ENCODE measurements at places on chromosomes 3 and 15.
A peak's percentile ranks its signal among the peaks of the same experiment; 100 is the strongest.

DNA sequence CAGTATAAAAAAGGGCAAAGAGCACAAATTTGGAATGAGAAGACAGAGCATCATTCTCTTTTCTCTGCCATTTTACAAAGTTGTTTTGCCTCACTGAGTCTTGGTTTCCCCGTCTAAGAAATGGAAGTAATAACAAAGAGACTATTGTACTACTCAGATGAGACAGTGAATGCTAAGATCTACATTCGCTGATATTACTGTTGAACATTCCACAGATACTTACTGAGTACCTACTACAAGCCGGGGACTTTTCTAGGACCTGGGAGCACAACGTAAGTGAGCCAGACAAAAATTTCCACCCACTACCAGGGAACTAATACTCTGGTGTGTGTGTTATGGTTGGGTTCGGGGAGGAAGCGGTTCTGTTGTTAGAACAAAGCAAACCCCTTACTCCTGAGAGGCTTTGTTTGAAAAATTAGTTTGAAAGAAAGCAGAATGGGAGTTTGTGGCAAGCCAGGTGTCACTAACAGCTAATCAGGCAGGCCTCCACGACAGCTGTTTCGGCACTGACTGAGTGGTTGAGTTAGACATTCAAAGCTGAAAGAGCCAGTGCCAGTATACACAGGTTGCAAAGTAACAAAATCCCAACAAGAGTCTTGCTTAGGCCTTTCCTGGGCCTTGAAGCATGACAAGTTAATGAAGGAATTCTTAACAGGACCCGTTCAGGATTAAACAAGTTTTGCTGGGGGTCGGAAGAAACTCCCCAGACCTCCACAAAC, 458.3 kb downstream of the EDEM1 start:
- DNase-seq: no peak

GRCh38 chr3:23863060-23863459, 53.7 kb downstream of the NKIRAS1 start:
- no peak for DNase-seq

GRCh38 chr3:120678331-120678947, 3.6 kb downstream of the HGD start:
- DNase-seq: no peak

DNA sequence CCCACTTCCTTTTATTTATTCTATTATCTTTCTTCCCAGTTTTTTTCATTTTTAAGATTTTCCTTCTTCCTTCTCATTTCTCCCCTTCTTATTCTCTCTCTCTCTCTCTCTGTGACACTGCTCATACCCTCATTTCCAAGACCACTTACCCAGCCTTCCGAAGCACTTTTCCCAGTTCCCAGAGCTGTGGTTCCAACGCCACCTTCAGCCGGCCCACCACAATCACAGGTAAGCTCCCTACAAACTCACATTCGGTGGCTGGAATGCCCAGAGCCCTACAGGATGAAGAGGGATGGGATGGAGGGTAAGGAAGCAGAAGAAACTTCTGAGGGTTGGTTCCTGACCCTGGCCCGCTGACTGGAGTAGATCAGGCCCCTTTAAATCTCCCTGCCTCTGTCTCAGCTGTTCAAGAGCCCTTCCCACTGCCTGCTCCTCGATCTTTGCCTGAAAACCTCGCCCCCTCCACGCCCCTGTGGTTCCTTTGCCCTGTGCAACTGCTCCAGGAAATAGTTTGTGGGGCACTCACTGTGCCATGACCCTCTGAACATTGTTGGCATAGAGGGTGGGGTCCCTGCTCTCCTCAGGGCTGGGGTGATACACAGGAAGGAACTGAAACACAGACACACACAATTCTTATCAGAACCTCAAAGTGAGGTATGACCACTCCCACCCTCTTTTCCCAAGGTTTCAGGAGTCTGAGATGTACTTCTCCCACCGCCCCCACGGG, 4.8 kb downstream of the LPCAT4 start:
- DNase-seq: no peak

- DNase-seq: peak; percentile 76
Measured at GRCh38 chr3:196431181-196432136, 768 bp downstream of the UBXN7 start.

DNA sequence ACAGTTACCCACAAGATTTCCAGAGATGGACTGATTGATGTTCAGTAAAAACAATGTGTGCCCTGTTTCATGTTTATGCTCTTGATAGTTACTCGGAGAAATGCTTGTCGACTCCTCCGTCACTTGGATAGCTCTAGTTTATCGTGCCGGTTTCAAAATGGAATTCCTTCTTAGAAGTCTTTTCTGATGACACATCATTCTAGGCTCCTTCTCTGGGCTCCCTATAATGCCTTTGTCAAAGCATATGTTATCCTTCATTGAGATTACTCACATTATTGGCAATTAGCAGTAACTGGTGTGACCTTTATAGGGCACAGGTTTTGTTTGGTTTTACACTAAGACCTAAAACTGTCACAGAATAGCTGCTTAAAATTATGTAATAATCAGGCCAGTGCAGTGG, 201.8 kb downstream of the CNTN6 start:
- no peak for DNase-seq

DNA sequence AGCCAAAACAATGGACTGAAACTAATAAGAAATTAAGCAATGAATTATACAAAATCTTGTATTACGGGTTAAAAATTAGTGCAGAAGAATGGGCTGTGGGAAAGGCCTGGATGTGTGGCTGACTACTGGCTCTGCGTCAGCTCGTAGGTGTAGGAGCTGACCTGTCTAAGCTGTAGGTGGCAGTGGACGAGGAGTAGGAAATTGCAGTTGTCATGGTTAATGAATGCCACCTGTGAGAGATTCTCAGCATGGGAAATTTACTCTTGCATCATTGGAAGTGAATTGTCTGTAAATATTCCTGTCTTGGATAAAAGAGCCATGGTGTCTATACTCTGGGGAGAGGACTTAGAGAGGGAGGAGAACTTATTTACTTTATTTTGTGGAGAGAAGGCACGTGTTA, 23.4 kb downstream of the CHRNA7 start:
- no peak for DNase-seq

GRCh38 chr3:65549626-65549959, 489.1 kb downstream of the MAGI1 start:
- no peak for DNase-seq

- DNase-seq: no peak
Measured at GRCh38 chr3:144487011-144487410, 515.4 kb downstream of the DIPK2A start.

DNA sequence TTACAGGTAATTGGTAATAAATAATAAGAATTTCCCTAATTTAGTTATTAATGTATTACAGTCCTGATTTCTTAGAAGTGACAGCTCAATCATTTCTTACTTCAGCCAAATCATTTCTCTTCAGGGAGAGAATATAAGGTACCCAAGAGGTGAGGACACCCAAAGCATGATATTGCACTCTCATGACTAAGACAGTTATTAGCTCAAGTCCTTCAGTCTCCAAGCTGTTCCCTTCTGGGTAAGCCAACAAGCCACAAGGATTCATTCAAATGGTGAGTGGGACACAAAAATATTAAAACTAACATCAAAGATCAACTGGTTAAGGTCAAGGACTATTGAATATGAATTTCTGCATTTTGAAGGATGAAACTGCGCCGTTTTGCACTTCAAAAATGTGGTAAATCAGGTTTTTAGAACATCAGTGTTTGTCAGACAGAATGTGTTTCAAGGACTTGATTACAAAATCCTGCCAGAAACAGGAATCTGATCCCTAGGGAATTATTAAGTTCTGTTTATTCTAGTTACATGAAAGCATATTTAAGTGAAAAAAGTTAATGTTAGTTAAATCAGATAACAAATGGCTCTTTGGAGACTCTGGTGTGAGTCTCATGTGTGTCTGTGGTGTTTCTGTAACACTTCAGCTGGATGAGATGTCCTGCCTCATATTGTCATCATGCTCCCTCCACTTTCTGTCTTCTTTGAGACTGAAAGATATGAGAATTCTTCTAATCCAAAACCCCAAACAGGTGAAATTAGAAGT, 101.7 kb upstream of the COL8A1 start:
- DNase-seq: no peak

DNA sequence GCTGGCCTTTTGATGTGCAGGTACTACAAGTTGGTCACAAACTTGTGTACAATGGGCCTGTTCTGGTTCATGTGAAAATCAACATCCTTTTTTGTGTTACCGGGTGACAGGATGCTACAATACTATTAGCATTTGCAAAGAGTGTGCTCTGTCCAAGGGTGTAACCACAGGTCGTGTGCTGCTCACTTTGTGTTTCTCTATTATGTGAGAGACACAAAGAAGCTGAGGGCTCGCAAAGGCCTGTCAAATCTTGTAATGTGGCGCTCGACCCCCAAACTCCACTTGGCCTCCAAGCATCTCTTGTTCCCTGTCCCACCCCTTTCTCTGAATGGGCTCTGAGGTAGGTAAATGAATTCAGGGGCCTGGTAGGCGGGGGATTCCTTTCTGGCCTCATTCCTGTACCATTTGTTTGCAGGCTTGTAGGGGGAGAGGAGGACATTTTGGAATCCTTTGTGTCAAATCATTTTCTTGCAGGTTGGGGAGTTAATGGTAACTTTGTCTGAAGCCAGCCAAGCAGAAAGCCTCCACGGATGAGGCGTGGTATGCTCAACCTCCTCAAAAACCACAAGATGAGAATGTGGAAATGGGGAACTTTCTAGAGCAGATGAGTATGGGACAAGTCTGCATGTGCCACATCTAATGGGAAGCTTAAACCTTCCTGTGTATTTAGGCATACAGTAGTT, 109.1 kb downstream of the OPA1 start:
- DNase-seq: no peak

- no peak for DNase-seq
Measured at GRCh38 chr3:50154476-50154839, 666 bp upstream of the SEMA3F start.

GRCh38 chr3:66464512-66464894, 36.3 kb downstream of the LRIG1 start:
- no peak for DNase-seq

DNA sequence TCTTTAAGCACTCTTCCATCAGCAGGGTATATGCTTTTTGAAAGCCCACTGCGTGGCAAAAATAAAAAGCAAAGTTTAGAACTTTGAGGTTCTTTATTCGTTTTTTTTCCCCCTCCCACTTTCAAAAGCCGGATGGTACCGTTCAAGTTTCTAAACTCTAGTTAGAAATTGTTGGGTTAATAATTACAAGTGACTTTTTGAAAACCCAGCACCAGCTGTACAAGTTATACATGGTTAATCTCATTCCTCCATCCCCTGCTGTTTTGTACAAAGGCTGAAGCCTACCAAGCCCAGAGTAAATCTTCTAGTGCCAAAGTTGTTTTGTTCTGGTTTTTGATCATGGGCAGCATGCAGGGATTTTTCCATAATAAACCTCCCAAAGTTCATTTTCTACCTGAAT, 48.6 kb downstream of the WDR72 start:
- no peak for DNase-seq

DNA sequence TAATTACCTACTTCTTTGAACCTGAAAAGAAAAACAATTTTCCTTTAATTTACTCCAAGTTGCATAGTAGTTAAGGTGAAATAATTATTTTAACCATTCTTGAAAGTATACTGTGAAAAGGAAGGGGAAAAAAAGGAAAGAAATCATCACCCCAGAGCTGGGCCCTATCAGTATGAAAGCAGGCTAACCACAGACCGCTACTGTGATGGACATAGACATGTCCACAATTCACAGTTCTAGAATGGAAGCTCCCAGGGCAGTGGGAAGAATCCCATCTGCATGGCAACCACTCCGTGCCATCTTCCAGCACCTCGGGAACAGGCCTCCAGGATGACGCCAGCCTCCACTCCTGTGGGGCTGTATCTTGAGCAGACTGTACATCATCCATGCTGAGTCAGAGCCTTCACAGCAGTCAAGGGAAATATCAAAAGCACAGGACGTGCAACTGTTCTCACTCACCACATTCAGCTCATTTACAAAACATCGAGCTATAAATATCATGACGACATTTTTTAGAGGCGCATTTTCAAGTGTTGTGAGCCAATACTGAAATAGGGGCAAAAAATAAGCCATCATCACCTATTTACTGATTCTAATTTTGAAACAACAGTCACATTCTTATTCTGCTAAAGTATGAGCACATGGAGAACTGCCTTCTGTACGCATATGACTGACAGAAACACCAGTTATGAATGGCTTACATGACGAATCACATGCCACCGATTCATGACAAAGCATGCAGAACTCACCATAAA, 119.7 kb downstream of the SNRK start:
- no peak for DNase-seq

DNA sequence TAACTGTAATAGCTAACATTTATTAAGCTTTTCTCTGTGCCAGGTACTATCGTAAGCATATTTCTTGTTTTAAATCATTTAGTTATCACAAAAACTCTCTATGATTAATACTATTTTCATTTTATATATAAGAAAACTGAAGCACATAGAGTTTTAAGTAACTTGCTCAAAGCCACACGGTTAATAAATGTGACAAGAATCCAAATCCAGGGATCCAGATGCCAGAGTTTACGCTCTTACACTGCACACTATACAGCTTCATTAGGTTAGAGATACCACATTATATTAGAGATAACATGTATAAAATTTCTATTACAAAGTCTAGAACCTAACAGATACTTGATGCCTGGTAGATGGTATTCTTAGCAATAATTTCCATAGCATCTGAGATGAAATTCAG, 265.2 kb downstream of the SHOX2 start:
- DNase-seq: no peak

DNA sequence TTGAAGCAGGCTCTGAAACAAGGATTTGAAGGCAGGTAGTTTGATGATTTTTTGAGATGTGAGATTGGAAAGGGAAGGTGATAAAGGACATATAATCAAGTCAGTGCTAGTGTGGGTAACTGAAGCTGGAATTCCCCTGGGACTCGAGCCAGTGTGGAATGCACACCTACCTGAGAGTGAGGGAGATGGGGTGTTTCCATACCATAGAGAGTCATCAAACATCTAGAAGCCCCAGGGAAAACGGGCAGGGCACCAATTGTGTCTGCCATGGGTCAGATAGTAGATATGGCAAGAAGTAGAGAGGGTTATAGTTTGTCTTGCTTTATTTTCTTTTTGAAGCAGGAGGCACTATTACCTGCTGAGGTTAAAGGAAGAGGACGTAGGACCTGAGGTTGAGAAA, 120.0 kb downstream of the SSR3 start:
- no peak for DNase-seq

GRCh38 chr3:36679384-36680200, 84.8 kb downstream of the DCLK3 start:
- DNase-seq: no peak

DNA sequence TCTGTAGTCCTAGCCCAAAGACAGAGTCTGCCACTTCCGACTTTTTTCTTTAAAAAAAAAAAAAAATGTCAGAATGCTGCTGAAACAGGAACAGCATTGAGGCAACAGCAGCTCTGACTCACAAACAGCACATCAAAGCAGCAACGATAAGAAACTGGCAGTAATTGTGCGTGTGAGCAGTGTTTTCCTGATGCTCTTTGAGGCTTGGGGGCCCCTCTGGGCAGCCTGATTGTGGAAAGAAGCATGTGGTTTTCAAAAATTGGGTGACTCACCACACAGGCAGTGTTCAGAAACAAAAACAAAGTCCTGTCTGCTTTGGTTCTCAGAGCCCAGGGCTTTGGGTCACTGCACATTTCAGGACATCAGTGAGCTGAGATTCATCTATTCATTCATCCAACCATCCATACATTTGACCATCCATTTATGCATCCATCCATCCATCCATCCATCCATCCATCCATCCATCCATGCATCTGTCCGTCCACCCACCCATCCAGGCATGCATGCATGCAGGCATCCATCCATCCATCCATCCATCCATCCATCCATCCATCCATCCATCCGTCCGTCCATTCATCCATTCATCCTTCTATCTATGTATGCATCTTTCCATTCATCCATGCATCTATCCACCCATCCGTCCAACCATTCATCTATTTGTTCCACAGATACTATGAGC, 308.4 kb downstream of the RPLP1 start:
- DNase-seq: peak; percentile 85

GRCh38 chr3:166285001-166285400, 447.8 kb upstream of the BCHE start:
- no peak for DNase-seq

All from Right ventricle myocardium inferior (tissue), 1 donor.